ENCODE measurements at places on chromosomes 3 and 15. TPM values are rescaled to one million over a fixed set of nuclear protein-coding genes. Genes with fewer than 3 reads are reported as not detected.

Gene APPL1
- 23.4 TPM for total RNA-seq

Gene NMD3
- total RNA-seq: 46.2 TPM

Gene GOLGA6D
- not detected for total RNA-seq

Gene EPHA3
- total RNA-seq: not detected

Gene CEP97
- 11.1 TPM for total RNA-seq

Gene AZI2
- 28.1 TPM for total RNA-seq

Gene AGTR1
- not detected for total RNA-seq

Gene ITGA11
- total RNA-seq: not detected

Gene SI
- not detected for total RNA-seq

- no peak overlapping the region for H3K4me3 ChIP-seq
- no peak for DNase-seq
- H3K27ac ChIP-seq: no peak overlapping the region
- H3K4me1 ChIP-seq: peaks cover 6% of the 10 kb centered on the region
- no peaks in the 10 kb centered on the region for H3K27me3 ChIP-seq
These were observed 102.1 kb upstream of the NECTIN3 start for GRCh38 chr3:110969229-110970211.

GRCh38 chr15:93954985-93955571 is 276.3 kb upstream of the MCTP2 start:
- no peak for DNase-seq
- peaks cover 17% of the 10 kb centered on the region for H3K27me3 ChIP-seq
- no peak overlapping the region for H3K27ac ChIP-seq
- no peaks in the 10 kb centered on the region for H3K36me3 ChIP-seq

DNA sequence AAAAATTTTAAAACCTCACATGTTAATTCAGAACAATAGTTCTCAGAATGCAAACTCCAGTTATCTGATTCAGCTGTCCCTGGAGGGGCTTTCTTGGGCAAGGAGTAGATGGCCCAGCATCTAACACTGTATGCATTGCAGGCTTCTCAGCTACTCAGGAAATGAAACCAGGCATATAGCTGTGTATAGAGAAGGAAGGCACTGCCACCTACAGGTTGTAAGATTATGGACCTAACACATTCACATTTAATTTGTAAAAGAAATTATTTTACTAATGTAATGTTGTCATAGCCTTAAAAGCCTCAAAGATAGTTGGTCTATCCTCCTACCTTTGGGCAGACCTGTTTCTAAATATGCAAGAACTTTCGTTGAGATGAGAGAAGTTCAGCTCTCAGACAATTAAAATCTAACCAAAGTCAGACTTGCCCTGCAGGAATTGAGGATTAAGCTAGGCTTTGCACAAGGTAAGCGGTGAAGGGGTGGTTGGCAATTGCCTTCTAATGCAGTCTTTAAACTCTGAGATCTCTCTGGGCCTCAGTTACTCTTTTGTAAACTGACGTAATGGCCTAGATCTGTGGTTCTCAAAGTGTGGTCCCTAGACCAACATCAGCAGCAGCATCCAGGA is 132.8 kb upstream of the SLC24A5 start:
- DNase-seq: no peak
- peaks cover 2% of the 10 kb centered on the region for H3K36me3 ChIP-seq
- peaks cover 19% of the 10 kb centered on the region for H3K27me3 ChIP-seq

DNA sequence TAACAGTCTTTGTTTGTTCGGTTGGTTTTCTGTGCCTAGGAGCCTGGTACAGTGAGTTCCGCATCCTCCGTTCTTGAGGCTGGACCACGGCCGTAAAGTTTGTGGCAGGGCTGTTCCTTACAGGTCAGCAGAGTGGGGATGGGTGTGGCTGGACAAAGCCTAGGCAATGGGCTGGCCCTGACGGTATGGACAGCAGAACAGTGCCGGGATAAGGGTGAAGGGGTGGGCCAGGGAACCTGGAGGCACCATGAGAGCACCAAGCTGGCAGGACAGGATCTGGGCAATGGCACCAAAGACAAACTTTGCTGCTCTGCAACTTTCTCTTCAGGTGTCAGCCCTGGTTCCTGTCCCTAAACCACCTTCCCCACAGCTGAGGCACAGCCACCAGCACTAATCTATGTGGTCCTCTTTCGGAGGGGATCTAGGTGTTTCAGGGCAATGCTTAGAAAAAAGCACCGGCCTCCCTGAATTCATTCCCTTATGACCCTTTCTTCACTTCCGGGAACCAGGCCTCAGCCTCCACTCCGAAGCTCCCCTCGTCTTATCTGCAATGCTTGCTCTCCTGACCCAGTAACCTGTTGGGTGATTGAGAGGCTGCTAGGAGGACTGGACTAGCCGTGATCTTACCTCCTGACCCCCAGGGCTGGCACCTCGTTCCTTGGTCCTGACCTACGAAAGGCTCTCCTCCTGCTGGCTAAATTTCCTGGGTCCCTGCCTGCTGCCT is 54.4 kb downstream of the KLHL6 start:
- peaks cover 13% of the 10 kb centered on the region for H3K36me3 ChIP-seq
- H3K4me1 ChIP-seq: peaks cover 12% of the 10 kb centered on the region
- H3K27ac ChIP-seq: peak overlapping the region; percentile 88
- no peak overlapping the region for H3K4me3 ChIP-seq
- H3K27me3 ChIP-seq: no peaks in the 10 kb centered on the region

DNA sequence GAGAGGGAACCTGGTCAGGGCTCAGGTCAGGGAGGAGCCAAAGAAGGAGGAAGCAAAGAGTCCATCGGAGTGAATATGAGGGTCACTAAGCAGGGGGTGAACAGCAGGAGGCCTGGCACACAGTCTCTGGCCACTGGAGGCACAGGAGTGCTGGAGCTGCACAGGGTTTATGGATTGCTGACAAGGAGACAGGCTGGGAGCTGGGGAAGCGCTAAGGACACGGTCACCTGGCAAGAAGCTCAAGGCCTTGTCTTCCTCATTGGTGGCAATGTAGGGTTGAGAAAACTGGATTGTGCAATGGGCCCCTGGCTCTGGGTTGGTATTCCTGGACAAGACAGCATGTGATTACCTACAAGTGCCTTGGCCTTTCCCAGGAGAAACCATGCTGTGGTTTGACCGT is 5.8 kb upstream of the CAMP start:
- no peak overlapping the region for H3K27ac ChIP-seq
- no peak overlapping the region for H3K4me3 ChIP-seq
- peaks cover 2% of the 10 kb centered on the region for H3K36me3 ChIP-seq
- peaks cover 2% of the 10 kb centered on the region for H3K4me1 ChIP-seq
- DNase-seq: no peak
- no peaks in the 10 kb centered on the region for H3K27me3 ChIP-seq

- H3K27me3 ChIP-seq: no peaks in the 10 kb centered on the region
- no peak for DNase-seq
These were observed 214.5 kb downstream of the ZIC4 start for GRCh38 chr3:147191795-147192385.

GRCh38 chr3:178504128-178504527 is 32.1 kb upstream of the KCNMB2 start:
- no peaks in the 10 kb centered on the region for H3K4me1 ChIP-seq
- H3K36me3 ChIP-seq: no peaks in the 10 kb centered on the region
- peaks cover 5% of the 10 kb centered on the region for H3K27me3 ChIP-seq
- H3K4me3 ChIP-seq: no peak overlapping the region
- DNase-seq: no peak

- no peak for DNase-seq
- peaks cover 8% of the 10 kb centered on the region for H3K27me3 ChIP-seq
- peaks cover 13% of the 10 kb centered on the region for H3K4me1 ChIP-seq
- no peak overlapping the region for H3K27ac ChIP-seq
- no peaks in the 10 kb centered on the region for H3K36me3 ChIP-seq
- peak overlapping the region; percentile 63 for H3K4me3 ChIP-seq
These were observed 1.9 kb downstream of the DMXL2 start for GRCh38 chr15:51620641-51621040.

DNA sequence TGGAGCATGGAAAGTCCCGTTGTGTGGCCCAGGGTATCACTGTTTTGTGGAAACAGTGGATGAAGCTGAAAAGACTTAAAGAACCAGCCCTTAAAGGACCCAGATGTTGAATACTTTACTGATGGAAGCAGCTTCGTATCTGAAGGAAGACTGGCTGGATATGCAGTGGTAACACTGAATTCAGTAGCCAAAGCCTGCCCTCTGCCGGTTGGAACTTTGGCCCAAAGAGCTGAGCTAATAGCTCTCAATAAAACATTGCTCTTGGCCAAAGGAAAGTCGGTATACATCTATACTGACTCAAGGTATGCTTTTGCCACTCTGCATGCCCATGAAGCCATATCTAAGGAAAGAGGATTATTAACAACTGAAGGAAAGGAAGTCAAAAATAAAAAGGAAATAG is 885.4 kb downstream of the PDCD6IP start:
- H3K4me3 ChIP-seq: no peak overlapping the region
- no peak overlapping the region for H3K27ac ChIP-seq
- no peaks in the 10 kb centered on the region for H3K27me3 ChIP-seq
- DNase-seq: no peak

GRCh38 chr15:67828278-67828968 is 3.1 kb downstream of the SKOR1 start:
- H3K4me3 ChIP-seq: peak overlapping the region; percentile 73
- peaks cover 11% of the 10 kb centered on the region for H3K36me3 ChIP-seq
- no peak for DNase-seq
- H3K4me1 ChIP-seq: peaks cover 42% of the 10 kb centered on the region
- peaks cover 71% of the 10 kb centered on the region for H3K27me3 ChIP-seq

- H3K27me3 ChIP-seq: peaks cover 11% of the 10 kb centered on the region
- no peak overlapping the region for H3K4me3 ChIP-seq
- no peak for DNase-seq
- no peak overlapping the region for H3K27ac ChIP-seq
- H3K36me3 ChIP-seq: no peaks in the 10 kb centered on the region
- no peaks in the 10 kb centered on the region for H3K4me1 ChIP-seq
These were observed 95.6 kb downstream of the P2RY1 start for GRCh38 chr3:152930516-152930915.

DNA sequence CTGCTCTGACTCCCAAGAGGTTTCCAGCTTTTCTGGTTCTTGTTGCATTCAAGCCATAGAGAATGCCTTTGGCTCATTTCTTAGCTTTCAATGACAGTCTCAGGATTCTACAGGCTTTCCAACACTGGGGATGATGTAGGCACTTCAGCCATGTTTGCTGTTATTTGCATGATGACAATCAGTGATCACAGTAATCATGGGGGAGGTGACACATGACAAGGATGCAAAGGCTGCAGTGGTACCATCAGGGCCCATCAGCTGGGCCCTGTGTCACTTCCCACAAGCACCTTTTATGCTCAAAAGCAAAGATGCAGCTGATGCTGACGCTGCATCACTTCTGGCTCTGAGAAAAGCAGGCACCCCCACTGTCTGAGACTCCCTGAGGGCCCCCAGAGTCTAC is 18.6 kb downstream of the EPHB1 start:
- H3K36me3 ChIP-seq: no peaks in the 10 kb centered on the region
- peaks cover 5% of the 10 kb centered on the region for H3K27me3 ChIP-seq
- H3K4me1 ChIP-seq: peaks cover 6% of the 10 kb centered on the region
- no peak overlapping the region for H3K4me3 ChIP-seq
- H3K27ac ChIP-seq: no peak overlapping the region
